ENCODE measurements at places on chromosomes 12 and 14. TPM values are rescaled to one million over a fixed set of nuclear protein-coding genes. Genes with fewer than 3 reads are reported as not detected.

The CD163 gene
- total RNA-seq: not detected

The DYNLL1 gene
- total RNA-seq: 665 TPM

The KRT6B gene
- total RNA-seq: not detected

The C12orf50 gene
- total RNA-seq: 0.12 TPM

The KRT83 gene
- 6.0 TPM for total RNA-seq

The C12orf43 gene
- 24.0 TPM for total RNA-seq

The SLC8A3 gene
- not detected for total RNA-seq

The KRT73 gene
- total RNA-seq: not detected

The KLRF1 gene
- total RNA-seq: not detected

The VRTN gene
- total RNA-seq: not detected

The ANAPC7 gene
- 57.3 TPM for total RNA-seq

The MGST1 gene
- total RNA-seq: 736 TPM

The CYP46A1 gene
- total RNA-seq: 0.25 TPM

All from A549 treated with Mapracorat at 1 μM for 4 hours (cell line).